ENCODE measurements at places on chromosomes 6 and 20.

- no peak for DNase-seq
These were observed 58.2 kb downstream of the FAM217A start for GRCh38 chr6:4020822-4021132.

- DNase-seq = no peak
These were observed 23.7 kb downstream of the MOCS3 start for GRCh38 chr20:50982363-50982762.

GRCh38 chr6:56145616-56146015 lies 101.8 kb downstream of the COL21A1 start:
- no peak for DNase-seq

- DNase-seq = peak; percentile 13
These were observed 195.3 kb downstream of the SLC24A3 start for GRCh38 chr20:19407736-19408135.

DNA sequence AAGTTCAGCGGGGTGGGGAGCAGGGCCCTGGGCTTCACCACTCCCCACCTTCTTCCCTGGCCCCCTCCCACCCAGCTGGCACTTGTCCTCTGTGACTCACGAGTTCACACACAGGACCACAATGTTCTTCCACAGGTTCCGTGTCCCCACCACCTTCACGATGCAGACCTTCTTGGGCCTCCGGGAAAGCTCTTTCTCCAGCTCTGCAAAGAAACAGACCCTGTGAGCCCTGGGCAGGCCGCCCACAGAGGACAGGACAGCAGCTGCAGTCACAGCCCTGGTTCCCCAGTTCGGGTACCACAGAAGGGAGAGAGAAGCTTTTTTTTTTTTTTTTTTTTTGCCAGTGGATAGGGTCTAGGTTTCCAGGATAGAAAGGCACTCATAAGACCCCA lies 30.9 kb downstream of the PSMG4 start:
- no peak for DNase-seq

- DNase-seq = no peak
These were observed 21.4 kb downstream of the EDEM2 start for GRCh38 chr20:35125753-35126152.

DNA sequence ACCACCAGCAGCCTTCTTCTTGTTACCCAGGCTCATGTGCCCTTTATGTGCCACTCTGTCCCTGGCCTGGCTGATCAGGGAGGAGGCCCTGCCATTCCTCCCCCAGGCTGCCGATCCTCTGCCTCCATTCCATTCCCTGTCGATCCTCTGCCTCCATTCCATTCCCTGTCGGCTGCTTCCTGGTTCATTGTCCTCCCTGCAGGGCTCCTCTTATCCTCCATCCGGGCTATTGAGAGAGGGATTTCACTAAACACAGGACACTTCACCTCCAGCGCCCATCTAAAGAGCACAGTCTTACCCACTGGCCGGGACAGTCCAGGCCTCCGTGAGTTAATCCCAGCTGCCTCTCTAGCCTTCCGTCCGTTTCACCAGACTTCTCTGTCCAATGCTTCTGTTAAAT lies 7.7 kb upstream of the TTLL2 start:
- DNase-seq = no peak

- DNase-seq = no peak
These were observed 194.7 kb upstream of the SOX4 start for GRCh38 chr6:21398741-21399325.

DNA sequence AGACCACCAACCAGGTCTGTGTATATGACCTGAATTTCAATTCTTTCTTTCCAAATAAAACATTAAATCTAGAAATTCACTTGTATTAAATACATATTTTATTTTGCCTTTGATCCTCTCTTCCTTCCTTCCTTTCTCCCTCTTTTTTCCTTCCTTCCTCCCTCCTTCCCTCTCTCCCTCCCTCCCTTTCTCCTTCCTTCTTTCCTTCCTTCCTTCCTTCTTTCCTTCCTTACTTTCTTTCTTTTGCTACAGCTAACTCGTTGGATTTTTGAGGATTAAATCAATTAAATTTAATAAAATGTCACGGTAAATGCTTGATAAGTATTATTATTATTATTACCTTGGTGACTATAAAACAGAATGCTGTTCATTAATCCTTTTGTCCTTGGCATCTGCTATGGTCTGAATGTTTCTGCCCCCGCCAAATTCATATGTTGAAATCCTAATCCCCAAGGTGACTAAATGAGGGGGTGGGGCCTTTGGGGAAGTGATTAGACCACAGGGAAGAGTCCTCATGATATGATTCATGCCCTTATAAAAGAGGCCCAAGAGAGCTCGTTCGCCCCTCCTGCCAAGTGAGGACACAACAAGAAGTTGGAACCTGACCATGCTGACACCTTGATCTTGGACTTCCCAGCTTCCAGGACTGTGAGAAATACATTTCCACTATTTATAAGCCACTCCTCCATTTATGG lies 67.6 kb upstream of the BTBD3 start:
- no peak for DNase-seq

- no peak for DNase-seq
These were observed 13.7 kb upstream of the RTF2 start for GRCh38 chr20:56454754-56455153.

GRCh38 chr20:821046-821730 lies 12.3 kb upstream of the FAM110A start:
- DNase-seq = no peak

DNA sequence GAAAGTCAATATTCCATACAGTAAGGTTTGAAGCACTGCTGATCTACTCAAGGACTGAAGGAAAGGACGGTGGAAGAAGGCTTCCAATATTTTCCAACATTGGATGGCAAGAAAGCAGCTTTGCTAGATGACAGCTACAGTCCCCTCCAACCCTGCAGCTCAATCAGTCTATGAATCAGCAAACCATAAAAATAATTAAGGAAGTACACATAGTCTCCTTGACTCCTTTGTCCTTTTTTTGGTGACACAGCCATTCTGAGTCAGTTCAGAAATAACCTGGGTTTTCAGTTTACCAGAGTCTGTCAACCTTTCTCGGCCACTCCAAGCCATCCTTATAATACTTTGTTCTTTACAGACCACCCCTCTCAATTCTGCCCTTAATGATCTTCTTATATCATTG lies 232.5 kb downstream of the IBTK start:
- no peak for DNase-seq

- DNase-seq = no peak
These were observed 35.9 kb upstream of the PRL start for GRCh38 chr6:22332711-22333110.

GRCh38 chr6:90374201-90374600 lies 77.6 kb upstream of the BACH2 start:
- DNase-seq = no peak

- no peak for DNase-seq
These were observed 42.8 kb upstream of the FAM50B start for GRCh38 chr6:3806169-3806922.

DNA sequence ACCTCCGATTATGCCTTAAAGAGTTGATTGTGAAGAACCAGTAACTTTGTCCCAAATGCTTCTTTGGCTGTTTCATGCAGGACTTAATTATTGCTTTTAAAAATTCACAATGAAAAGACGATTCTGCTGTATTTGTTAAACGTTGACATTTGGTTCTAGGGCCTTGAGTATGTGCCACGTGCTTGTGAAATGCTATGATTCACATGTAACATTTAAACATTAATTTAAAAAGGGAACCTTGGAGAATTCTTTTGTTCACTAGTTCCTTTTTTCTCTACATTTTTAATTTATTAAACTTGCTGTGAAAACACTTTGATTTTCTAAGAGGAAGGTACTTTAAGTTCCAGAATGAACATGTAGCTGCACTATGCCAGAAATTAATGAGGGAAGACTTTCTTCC lies 9.5 kb downstream of the GZF1 start:
- no peak for DNase-seq

GRCh38 chr20:62203378-62204030 lies 16.6 kb downstream of the HRH3 start:
- DNase-seq = no peak

GRCh38 chr6:14910692-14911547 lies 334.9 kb upstream of the JARID2 start:
- no peak for DNase-seq
